ENCODE measurements at places on chromosomes 11 and 22. TPM values are rescaled to one million over a fixed set of nuclear protein-coding genes. Genes with fewer than 3 reads are reported as not detected.

TEAD1 gene
- 0.18 TPM for total RNA-seq

XKR3 gene
- not detected for total RNA-seq

ZP1 gene
- total RNA-seq, result 0.66 TPM

OR51M1 gene
- total RNA-seq, result not detected

SH3BP1 gene
- 161 TPM for total RNA-seq

SHISAL1 gene
- not detected for total RNA-seq

LSP1 gene
- 600 TPM for total RNA-seq

ANGPTL5 gene
- not detected for total RNA-seq

TNNT3 gene
- 4.9 TPM for total RNA-seq

OR51A2 gene
- not detected for total RNA-seq

ANO1 gene
- not detected for total RNA-seq

DDI1 gene
- not detected for total RNA-seq

NCAPD3 gene
- total RNA-seq, result 104 TPM

PDHX gene
- 24.0 TPM for total RNA-seq

TST gene
- total RNA-seq, result 7.5 TPM

ACTN3 gene
- 0.05 TPM for total RNA-seq

MS4A6E gene
- not detected for total RNA-seq

SLC17A6 gene
- total RNA-seq, result not detected

PLEKHA7 gene
- total RNA-seq, result 2.0 TPM

TNNI2 gene
- total RNA-seq, result 0.75 TPM

SERPING1 gene
- not detected for total RNA-seq

DKK3 gene
- not detected for total RNA-seq

EED gene
- total RNA-seq, result 59.1 TPM

TRIOBP gene
- 48.6 TPM for total RNA-seq

UBQLN3 gene
- not detected for total RNA-seq

LUZP2 gene
- total RNA-seq, result not detected

SCGB1C1 gene
- not detected for total RNA-seq

GAL gene
- total RNA-seq, result not detected

UPB1 gene
- total RNA-seq, result 0.09 TPM

LRFN4 gene
- total RNA-seq, result 22.0 TPM

C11orf91 gene
- total RNA-seq, result 0.32 TPM

SPDYC gene
- not detected for total RNA-seq

KDELR3 gene
- 1.3 TPM for total RNA-seq

MYEOV gene
- total RNA-seq, result not detected

CBX6 gene
- 64.3 TPM for total RNA-seq

CD6 gene
- total RNA-seq, result 337 TPM

VPREB3 gene
- total RNA-seq, result not detected

OR1S2 gene
- not detected for total RNA-seq

APLP2 gene
- total RNA-seq, result 32.1 TPM

RAG2 gene
- not detected for total RNA-seq

LIF gene
- total RNA-seq, result 502 TPM

KCNA4 gene
- total RNA-seq, result not detected

JHY gene
- 2.5 TPM for total RNA-seq

MRGPRD gene
- not detected for total RNA-seq
